ENCODE measurements at places on chromosomes 4 and X.

- peak; percentile 61 for DNase-seq
Measured at GRCh38 chrX:106999002-106999975, 723 bp downstream of the MORC4 start.

GRCh38 chr4:81589262-81589661 is 117.6 kb upstream of the RASGEF1B start:
- DNase-seq, result no peak

- DNase-seq, result peak; percentile 89
Measured at GRCh38 chr4:98528882-98529281, 129.5 kb downstream of the TSPAN5 start.

DNA sequence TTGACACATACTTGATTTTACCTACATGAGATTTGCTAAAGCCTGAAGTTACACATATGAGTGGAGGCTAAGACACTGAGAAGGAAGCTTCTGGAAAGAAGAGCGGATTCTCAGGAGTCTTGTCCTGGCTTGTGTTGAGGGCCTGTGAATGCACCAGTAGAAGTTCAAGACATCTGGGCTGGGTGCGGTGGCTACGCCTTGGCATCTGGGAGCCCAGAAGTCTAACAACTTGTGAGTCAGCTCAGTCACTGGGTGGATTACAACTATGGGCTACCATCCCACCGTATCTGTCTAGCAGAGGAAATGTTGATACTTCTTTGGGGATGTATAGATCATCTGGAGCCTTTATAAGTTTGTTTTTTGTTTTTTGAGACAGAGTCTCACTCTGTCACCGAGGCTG is 375.6 kb upstream of the SMIM31 start:
- no peak for DNase-seq

GRCh38 chrX:10634392-10635161 is 14.2 kb upstream of the MID1 start:
- peak; percentile 85 for DNase-seq

Data from LHCN-M2 (cell line).